T-cell (primary cell): ENCODE measurements at places on chromosomes 7 and 10.

DNA sequence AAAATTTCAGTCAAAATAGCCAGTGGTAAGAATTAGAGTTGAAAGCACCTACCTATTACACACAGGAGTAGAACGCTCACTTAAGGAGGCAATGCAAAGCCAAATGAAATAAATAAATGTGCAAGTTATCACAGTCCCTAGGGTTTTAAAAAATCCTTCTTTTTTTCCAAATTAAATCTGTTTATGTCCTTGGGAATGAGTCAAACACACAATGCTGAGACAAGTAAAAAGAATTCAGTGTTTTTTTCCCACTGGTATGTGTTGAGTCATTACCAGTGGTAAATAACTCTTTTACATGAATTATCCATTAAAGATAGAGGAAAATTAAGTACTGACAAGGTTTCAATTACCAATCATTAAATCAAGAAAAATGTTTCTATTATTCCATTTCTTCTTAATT, 438.6 kb downstream of the TNS3 start:
- DNase-seq = no peak

DNA sequence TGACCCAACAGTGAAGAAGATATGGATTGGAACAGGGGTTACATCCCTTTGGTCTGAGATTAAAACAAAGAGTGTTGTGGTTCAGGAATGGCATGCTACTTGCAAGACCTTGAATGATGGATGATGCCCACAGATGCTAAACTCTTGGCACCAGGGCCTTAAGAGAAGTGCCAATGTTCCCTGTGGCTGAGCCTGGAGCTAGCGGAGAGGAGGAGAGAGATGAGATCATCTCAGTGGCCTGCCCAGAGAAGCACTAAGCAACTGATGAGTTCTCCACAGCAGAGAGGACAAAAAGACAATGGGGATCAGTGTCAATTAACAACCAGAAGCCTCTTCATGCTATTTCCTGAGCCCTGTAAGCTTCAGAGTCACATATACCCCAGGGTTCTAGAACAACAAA, 97.8 kb downstream of the ELAPOR2 start:
- no peak for DNase-seq

GRCh38 chr7:81743665-81744064, 26.2 kb downstream of the HGF start:
- no peak for DNase-seq

DNA sequence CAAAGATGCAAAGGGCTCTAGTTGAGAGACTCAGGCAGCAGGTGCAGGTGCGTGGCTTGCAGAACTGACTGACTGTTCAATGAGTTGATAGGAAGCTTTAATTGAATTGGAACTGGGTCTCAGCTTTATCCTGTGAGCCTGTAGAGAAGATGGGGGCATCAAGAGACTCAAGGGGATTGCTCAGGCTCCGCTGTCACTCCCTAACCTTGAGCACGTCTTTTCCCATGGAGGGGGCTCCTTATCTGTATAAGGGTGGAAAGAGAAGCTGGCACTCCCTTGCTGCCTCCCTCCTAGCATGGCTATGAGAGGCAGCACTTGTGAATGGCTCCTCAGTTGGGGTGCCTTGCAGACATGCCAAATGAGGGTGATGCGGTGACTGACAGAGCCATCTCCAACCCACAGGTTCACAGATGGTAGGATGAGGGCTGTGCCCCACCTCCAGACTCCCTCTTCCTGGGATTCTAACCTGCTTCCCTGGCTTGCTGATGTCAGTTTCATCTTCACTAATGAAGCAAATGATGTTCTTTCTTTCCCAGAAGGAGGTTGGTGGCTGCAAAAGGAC, 12.4 kb upstream of the PLEKHA1 start:
- DNase-seq = no peak

DNA sequence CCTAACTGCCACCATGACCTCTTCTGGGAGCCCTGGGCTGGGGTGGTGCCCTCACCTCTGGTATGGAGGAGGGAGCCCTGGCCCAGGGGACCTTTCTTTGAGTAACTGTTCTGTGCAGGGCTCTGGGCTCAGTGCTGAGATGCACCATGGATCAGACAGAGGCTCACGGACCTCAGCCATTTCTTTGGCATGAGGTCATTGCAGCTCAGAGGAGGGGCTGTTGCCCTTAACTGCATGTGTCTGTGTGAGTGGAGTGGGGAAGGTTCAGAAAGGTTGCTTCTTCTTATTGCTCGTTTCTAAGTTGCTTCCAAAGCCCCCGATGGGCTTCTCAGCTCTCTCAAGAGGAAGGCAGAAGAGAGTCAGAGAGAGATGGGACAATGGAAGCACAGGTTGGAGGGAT, 233.9 kb downstream of the RPS24 start:
- DNase-seq = no peak

- DNase-seq = no peak
These were observed 26.3 kb downstream of the PAPSS2 start for GRCh38 chr10:87685832-87686574.

DNA sequence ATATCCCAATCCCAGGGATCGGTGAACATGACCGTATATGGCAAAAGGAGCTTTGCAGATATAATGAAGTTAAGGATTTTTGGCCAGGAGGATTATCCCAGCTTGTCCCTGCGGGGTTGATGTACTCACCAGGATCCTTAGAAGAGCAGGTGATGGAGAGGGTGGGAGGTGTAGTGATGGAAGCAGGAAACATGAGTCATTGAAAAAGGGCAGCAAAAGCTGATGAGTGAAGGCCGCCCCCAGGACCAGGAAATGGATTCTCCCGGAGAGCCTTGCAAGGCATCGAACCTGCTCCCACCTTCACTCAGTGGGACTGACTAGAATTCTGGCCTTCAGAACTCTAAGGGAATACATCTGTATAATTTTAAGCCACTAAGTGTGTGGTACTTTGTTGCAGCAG, 5.2 kb upstream of the NUPR2 start:
- DNase-seq = no peak

DNA sequence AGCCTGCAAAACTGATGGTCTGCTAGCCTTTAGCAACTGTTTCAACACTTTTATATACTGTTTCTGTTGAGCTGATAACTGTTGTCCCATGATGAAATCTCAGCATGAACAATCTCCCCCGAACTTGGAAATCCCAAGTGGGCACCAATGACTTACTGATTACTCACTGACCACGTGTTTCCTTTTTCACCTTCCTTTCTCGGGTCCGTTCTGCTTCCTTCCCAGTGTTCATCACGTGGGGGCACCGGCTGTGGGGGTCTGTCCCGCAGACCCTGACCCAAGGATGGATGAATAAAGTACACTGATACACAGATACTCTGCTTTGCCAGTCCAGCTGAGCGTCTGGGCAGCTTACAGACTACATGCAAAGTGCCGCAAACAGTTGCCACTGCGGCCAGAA, 39.0 kb upstream of the RASGEF1A start:
- DNase-seq = no peak

- no peak for DNase-seq
These were observed 519.1 kb upstream of the IGFBP3 start for GRCh38 chr7:46440186-46440585.

- no peak for DNase-seq
These were observed 1163.2 kb upstream of the SORCS1 start for GRCh38 chr10:108327706-108328105.

- no peak for DNase-seq
These were observed 43.9 kb downstream of the HIP1 start for GRCh38 chr7:75694638-75695399.

GRCh38 chr10:96275685-96276418, 4.5 kb upstream of the BLNK start:
- DNase-seq = no peak

DNA sequence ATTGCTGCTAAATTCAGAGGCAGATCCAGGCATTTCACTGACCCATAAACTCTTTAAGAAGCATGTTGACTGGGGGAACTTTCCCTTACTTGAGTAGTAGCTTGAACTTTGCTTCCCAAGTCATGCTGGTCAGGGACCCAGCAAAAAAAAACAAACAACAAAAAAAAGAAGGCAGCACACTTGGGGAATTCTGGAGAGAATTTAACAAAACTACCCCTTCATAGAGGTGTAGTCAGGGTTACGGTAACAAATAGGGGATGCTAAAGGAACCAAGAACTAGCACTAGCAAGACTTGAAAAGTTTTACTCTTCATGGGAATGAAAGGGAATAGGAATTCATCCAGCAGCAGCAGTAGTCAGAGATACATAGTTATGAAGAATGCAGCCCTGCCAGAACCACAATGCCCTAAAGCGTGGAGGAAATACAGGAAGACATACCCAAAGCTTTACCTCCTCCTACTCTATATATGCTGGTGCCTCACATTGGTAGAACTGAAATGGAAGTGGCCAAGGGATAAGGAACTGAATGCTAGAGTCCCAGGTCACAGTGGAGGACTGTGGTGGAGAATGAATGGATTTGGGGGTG, 67.3 kb downstream of the PHYHIPL start:
- DNase-seq = no peak

- no peak for DNase-seq
These were observed 297.8 kb downstream of the ELMO1 start for GRCh38 chr7:37150856-37151255.

DNA sequence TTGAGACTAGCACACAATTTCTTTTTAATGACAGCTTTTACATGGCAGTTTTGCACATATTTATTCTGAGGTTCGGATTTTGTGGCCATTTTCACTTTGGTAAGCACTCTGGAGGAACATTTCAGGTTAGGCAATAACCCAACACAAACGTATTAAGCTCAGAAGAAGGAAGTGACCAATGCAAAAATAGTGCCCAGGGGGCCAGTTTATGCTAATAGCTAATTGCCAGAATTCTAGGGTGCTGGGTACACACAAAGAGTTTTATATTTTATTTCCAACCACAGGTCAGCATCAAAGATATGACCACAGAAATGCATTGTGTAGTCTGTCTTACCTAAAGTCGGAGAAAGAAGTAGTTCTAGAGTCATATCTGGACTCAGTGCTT, 8.4 kb upstream of the AGR2 start:
- DNase-seq = no peak

- DNase-seq = no peak
These were observed 18.7 kb upstream of the INMT start for GRCh38 chr7:30733216-30733615.

GRCh38 chr7:137886281-137886680, 39.5 kb upstream of the DGKI start:
- no peak for DNase-seq

DNA sequence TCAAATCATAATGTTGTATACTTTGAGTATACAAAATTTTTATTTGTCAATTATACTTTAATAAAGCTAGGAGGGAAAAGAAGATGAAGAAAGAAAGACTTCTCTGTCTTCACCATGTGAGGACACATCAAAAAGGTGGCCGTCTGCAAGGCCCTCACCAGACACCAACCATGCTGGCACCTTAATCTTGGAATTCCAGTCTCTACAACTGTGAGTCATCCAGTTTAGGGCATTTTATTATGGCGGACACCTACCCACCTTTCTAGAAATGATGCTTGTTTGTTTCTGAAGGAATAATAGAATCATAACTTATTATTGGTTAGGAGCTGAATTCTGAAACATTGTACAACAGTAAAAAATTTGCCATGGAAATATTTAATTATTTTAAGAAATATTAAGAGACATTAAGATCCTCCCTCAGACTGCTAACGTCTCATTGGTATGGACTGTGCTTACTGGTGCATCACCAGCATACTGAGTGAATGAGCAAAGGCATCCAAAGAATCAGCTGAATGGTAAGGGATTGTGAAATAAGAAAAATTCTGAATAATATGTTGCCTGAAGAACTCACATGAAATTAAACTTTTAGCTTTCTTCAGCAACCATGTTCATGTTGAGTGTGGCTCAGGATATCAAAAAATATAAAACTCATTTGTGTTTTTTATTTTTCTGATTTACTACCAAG, 536.6 kb downstream of the HTR7 start:
- DNase-seq = no peak

GRCh38 chr7:118250860-118251494, 26.5 kb downstream of the ANKRD7 start:
- no peak for DNase-seq

DNA sequence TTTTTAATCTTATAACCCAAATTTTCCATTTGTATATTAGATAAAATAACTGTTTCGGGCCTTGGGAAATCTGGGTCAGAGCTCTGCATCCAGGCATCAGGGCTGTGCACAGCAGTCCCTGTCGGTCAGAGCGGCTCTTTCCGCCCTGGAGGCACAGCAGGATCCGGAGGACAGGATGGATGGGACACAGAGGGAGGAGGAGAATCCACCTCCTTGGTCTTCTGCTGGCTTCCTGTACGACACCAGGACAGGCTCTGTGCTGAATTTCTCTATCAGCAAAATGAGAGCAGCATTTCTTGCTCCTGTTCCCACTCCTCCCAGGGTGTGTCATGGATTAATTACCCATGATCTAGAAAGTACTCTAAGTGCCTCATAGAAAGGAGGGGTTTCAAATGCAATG, 254.9 kb downstream of the SKAP2 start:
- no peak for DNase-seq

DNA sequence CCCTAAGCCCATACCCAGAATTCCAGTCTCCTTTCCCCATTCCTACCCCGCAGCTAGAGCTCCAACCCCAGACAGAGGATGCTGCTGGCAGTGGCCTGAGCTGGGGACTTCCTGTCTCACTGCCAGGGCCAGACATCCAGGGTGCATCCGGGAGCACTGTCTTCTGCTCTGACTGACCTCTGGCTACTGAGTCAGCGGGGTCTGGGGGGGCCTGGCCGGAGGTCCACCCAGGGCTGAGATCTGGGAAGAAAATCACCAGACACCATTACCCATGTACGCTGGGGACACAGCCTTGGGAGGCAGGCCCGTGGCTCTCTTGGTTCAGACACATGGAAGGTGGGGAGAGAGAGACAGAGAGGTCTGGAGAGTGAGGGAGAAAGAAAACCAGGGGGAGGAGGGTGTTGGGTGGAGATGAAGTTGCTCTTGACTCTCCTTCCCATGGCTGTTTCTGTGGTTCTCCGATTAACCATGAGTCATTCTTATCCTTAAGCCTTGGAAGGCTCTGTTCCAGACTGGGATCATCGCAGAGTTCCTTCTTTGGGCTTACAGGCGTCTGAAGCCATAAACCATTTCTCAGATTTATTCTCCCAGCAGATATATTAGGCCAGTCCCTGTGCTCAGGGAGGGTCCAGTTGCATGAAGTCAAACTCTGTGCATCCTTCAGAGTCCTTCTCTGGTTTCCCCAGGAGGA, 23.6 kb downstream of the TSPAN15 start:
- no peak for DNase-seq

- no peak for DNase-seq
These were observed 80.0 kb downstream of the NEBL start for GRCh38 chr10:20817116-20817515.

GRCh38 chr10:66483966-66484365, 441.9 kb upstream of the LRRTM3 start:
- no peak for DNase-seq
